Stimulated activated CD8-positive, alpha-beta memory T cell treated with anti-CD3 and anti-CD28 coated beads, Interleukin-7, amount 100 ng/mL, for 1 hour (primary cell): ENCODE measurements at places on chromosomes 1 and 21.

GRCh38 chr1:55690366-55690765 lies 475.2 kb upstream of the USP24 start:
- DNase-seq: no peak

DNA sequence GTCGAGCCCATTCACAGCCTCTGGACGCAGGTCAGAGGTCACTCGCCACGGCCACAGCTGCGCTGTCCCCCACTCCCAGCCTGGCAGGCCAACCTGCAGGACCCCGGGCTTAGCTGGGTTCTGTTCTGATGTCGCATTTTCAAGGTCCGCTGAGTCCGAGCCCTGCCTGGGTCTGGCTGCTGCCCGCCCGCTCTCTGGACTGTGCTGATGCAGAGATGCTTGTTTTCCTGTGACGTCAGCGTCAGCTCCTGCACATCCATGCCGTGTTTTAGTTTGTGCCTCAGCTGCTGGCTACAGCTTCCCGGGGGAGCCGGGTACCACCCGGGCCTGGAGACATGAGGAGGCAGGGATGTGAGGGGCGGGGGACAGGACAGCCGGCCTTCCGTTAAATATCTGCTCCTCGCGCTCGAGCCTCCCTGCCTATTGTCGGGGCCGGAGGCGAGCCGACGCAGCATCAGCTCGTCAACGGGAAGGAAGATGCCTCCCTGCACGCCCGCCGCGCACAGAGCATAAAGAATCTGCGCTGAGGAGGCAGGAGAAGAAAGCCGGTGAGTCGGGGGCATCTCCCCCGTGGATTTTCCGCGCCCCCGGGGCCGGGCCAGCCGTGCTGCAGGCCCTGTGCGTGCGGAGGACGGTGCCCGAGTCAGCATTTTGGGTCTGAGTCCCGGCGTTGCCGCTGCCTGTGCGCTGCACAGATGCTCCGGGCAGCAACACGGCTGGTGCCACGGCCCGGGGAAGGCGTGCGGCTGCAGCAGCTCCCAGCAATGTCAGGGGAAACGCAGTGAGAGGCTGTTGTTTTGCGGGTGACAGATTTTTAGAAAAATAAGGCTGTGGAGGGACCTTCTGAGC lies 23.4 kb downstream of the PRKCZ start:
- no peak for DNase-seq

DNA sequence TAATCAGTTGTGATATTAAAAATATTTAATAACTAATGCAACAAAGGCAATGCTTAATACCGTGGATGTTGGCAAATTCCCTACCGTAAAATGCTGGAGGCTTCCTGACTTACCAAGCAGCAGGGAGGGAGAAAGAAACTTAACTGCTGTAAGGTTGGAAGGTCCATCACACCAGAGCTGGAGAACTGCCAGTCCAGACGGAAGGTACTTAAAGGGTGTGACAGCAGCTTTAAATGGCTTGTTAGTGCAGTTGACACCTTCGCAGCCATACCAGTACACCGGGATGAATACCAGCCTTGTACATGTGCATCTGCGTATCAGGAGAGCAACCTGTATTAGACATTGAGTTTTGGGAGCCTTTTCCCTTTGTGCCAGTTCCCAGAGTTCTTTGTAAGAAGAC lies 269.5 kb upstream of the NCAM2 start:
- no peak for DNase-seq

DNA sequence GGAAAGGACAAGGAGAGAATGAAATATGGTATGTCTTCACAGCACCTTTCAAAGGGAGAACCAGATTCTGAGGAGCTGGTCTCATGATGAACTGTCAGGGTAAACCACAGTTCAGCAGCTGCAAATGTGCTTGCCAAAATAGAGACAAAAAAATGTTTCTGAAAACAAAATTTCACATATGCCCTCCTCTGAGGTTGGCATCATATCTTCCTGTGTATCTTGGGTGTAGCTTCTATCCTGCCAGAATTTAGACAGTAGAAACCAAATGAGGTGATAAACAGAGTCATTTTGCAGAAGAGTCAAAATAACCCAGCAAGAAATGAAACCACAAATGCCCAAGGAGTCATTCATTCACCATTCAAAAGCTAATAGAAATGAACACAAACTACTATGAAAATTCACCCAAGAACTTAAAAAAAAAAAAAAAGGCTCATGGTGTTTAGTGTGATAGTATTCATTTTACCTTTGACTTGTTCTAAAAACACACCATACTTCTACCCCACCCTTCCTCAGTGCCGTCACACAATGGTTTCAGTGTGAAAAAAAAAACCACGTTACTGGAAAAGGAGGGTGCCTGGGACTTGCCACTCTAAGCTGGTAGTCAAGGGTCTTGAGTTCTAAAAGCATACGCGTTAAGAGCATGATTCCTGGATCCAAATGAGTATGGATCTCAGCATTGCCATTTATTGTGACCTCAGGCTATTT lies 18.5 kb downstream of the SELL start:
- no peak for DNase-seq

GRCh38 chr1:56340977-56341376 lies 238.4 kb downstream of the PLPP3 start:
- no peak for DNase-seq

DNA sequence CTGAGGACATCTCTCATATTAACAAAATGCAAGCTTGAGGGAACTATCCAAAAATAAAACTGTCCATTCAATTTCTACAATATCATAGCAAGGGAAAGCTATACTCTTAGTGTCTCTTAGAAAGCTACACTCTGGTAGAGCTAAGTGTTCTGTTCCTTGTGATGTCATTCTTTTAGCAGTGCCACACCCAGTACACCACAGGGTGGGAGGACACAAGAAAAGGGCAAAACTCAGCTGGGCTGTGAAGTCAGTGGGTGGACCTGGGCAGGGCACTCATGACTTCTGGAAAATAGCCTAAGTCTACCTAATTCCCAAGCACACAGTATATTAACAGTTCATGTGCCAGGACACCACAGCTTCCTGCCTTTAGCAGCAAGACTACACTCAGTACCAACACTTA lies 42.2 kb upstream of the TNFSF4 start:
- DNase-seq: no peak

GRCh38 chr1:14591600-14591999 lies 6.9 kb upstream of the KAZN start:
- no peak for DNase-seq

GRCh38 chr1:52842643-52843310 lies at the start of gene ZYG11A:
TSS of gene ZYG11A (plus strand) at chr1:52842760. CDS start at chr1:52842884, 124 bp downstream.
- DNase-seq: peak; percentile 13

DNA sequence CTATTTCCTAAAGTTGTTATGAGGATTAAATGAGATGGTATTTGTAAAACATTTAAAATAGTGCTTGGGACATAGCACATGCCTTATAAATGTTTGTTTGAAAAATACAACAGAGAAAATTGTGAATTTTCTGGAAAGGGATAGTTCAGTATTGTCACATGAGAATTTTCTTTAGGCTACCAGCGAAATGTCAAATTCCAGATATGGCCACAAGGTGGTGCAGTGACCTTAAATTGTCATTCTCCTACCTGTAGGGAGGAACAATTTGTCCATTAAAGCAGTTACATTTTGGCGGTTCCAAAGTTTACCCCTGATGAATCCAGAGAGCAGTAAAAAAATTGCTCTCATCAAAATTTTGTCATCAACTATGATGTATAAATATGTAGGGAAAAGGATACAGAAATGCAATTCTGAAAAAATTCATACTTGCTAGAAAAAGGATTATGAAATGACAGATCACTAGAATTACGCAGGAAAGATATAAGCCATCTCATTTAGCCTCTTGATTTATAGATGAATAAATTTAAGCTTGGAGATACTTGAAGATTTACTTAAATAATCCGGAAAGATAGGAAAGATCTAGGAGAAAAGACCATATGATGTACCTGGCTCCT lies 50.2 kb upstream of the TSHB start:
- peak; percentile 37 for DNase-seq

DNA sequence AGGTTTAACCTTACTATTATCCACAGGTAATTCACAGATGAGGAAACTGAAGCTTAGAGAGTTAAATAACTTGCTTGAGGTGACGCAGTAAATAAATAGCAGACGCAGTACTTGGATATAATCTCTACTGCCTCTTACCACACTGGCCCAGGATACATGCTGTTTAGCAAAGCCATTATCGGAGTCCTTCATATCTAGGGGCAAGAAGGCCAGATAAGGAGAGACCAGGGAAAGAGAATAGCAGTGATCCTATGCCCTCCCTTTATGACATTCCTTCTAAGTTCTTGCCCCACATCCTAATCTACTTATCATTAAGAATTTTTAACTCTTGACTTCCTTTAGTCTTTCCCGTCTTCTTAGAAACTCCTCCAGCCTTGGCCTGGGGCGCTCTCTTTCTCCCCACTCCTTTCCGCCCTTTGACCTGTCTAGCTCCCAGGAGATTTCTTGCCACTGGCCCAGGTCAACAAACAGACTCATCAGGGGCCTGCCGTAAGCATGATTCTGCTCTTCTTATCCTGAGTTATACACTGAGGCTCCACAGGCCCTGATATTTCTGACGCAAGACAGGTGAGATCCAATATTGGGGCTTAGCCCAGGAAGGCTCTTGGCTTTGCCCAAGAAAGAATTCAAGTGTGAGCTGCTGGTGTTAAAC lies 11.4 kb upstream of the SLAMF1 start:
- DNase-seq: no peak

DNA sequence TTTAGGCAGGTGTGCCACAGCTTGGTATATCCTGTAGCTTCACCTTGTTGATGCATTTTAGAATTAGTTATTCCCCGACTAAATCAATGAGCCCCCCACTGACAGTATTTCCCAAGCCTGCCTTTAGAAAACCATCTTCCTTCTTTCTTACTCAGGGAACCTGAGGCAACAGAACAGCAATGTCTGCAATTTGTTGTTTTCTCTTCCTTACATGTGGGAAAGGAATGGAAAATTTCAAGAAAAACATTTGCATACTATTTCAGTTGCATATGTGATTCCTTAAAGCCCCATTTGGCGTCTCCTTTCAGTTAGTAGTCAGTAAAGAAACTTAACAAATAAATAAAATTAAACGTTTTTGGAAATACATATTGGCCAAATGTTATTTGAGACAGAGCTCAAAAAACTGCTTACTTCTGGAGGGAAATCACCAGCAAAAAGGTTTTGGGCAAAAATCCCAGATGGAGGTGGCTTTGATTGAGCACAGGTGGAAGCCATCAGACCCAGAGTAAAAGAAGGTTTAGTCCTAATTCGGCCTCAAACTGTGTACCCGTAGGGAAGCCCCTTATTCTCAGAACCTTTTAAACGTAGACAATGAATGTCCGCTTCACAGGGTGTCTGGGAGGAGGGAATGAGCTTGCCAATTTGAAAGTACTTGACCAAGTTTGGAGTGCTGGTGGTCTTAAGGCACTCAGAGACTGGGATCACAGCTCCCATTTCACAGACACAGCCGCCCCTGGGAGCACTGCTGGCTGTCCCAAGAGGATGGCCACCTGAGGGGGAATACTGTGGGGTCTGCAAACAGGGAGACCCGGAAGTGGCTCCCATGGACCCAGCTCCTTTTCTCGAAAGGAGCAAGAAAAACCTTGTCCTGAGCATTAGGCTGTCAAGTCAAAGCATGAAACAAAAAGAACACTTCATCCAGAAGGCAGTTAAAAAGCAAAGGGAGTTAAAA lies 9.4 kb downstream of the LHX4 start:
- no peak for DNase-seq

GRCh38 chr1:24970399-24970753 lies 40.3 kb upstream of the RUNX3 start:
- DNase-seq: no peak

- no peak for DNase-seq
These were observed 914 bp downstream of the ZNF326 start for GRCh38 chr1:89995598-89996449.

GRCh38 chr1:183806675-183807074 lies 1.8 kb downstream of the RGL1 start:
- no peak for DNase-seq

DNA sequence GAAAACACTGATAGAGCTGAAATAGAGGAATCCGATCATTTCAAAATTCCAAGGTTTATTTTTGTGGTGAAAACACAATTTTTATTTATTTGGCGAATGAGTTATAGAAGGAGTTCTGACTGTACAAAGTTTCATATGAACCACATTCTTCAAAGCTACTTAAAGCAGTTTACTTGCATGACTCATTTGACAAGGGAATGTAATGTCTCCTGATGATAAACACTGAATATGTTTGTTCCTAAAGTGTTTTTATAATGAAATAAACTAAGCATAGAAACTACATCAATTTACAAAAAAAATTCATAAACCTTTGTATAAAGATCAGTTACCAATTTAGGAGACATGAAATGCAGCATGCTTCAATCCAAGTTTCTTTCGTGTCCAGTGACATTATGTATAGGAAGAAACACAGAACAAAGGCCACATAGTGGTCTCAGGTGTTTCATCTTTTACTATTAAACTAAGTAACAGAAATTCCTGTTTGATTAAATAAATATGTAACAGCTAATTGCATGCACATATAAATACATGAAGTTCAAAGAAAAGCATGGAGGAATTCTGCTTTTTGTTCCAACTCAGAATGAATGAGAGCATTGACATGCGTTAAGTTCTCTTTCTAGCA lies 2.5 kb downstream of the PRKACB start:
- DNase-seq: no peak

DNA sequence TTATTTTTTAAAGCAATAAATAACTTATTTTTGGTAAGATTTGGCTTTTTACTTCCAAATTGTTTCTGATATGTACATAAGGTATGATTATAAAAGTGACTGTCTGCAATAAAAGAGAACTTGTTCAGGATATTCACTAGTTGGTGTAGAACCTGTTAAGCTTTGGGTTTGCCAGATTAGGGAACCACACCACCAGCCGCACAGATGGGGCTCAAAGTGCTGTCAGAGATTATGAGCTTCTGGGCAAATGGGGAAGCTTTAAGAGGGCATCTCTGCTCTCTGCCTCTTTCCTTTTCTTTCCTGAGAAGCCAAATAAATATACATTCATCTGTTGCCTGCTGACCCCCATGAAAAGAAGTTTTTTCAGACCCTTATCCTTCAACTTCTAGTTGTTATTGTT lies 25.4 kb downstream of the IVNS1ABP start:
- no peak for DNase-seq

DNA sequence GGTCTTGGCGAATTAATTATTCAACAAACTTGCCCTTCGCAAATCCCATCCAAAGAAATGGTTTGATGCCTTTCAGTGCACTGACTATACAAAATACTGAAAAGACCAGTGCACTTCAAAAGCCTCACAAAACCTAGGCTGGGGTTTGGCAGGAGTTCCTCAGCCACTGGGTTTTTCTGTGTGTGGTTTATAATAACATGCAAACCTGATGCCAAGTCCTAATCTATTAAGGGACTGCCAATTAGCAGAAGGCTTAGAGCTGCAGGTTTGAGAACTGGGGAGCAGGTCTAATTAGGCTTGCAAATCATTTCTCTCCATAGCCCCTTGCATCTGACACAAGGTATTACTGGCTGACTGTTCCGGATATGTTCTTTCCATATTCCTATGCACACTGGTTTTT lies 27.7 kb downstream of the PLPP3 start:
- no peak for DNase-seq
